ENCODE measurements at places on chromosomes 1 and 21.

- peak; percentile 97 for DNase-seq
Observed at GRCh38 chr1:234602334-234603220, 7.4 kb downstream of the IRF2BP2 start.

DNA sequence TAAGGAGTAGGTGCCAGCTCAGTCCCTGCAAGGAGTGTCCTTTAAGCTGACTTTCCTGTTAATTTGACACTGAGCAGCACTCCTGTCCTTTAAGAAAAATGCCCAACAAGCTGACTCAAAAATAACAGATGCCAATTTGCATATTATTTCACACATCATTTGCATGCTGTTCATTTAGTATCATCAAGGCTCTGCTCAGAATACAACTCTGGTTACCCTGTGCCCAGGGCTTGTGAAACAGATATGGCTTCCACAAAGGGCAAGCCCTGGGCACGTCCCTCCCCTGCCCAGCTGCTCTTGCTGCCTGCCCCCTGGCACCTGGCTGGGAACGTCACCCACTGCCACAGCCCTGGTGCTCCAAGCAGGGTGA lies 10.3 kb downstream of the KCNN3 start:
- DNase-seq, result no peak

- no peak for DNase-seq
Observed at GRCh38 chr1:223006917-223007648, 136.0 kb downstream of the TLR5 start.

DNA sequence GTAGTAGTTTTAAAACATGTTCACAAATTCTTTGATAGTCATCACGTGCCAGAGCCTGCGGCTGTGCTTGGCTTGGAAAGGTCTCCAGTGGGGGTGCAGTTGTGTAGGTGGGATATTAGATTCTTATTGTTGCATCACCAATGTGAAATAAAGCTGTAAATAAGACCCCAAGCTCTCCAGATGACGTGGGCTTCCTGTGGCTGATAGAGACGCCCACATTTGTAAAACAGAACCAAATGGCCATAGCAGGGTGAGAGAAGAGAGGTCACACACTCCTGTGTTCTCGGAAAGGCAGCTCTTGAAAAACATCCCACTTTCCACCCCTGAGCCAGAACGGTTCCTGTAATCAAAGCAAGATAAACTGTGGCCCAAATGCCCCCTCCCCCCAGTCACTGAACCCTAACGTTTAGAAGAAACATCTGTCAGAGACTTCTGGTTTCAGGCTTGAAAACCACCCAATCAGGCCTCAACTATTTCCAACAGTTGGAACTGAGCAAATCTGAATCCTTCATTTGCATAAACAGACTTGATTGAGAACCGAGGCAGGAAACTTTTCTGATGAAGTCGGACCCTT lies 6.6 kb upstream of the NTPCR start:
- peak; percentile 9 for DNase-seq

GRCh38 chr1:11174261-11174942 lies 14.8 kb upstream of the ANGPTL7 start:
- DNase-seq, result peak; percentile 30

- peak; percentile 97 for DNase-seq
Observed at GRCh38 chr21:41678924-41679318, 87.9 kb downstream of the RIPK4 start.

DNA sequence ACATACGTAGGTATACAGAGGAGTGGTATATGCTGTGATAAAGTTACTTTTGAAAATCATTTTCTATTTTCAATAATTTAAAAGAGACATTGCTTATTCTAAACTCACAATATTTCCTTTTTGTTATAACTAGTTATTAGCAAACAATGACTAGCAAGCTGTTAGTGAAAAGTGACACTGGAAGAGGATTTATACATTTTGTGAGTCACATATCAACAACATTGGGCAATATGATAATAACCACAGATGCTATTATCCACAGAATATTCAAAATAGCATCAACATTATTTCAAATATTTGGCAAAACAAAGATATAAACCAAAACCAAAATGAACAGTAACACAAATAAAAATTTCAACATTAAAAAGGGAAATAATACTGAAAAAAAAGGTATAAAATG lies 104.0 kb upstream of the HP1BP3 start:
- no peak for DNase-seq

GRCh38 chr1:94014087-94014486 lies 104.9 kb upstream of the GCLM start:
- DNase-seq, result no peak

- no peak for DNase-seq
Observed at GRCh38 chr1:10211805-10212410, 1.5 kb downstream of the KIF1B start.

DNA sequence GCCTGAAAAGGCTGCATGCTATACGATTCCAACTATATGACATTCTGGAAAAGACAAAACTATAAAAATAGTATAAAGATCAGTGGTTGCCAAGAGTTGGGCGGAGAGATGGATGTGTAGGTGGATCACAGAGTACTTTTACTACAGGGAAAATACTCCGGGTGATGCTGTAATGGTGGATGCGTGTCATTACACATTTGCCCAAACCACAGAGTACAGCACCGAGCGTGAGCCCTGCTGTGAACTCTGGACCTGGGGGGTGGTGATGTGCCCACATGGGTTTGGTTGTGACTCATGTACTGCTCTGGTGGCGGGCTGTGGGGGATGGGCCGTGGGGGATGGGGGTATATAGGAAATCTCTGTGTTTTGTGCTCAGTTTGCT lies 162.7 kb upstream of the COL6A1 start:
- DNase-seq, result peak; percentile 91

- DNase-seq, result no peak
Observed at GRCh38 chr1:147052143-147052542, 114.0 kb downstream of the NBPF12 start.

DNA sequence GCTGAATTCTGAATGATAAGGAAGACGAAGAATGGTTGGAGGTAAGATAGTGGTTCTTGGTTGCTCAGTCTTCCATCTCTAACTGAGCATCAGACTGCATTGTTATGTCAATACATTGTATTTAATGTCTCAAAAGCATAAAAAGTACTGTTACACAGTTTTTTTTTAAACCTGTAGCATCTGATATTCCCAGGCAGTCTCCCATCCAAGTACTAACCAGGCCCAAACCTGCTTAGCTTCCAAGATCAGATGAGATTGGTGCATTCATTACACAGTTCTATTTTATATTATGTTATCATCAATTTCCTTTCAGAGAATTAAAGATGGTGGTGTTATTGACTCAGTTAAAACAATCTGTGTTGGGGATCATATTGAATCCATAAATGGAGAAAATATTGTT lies 48.9 kb downstream of the GIPC2 start:
- DNase-seq, result no peak

DNA sequence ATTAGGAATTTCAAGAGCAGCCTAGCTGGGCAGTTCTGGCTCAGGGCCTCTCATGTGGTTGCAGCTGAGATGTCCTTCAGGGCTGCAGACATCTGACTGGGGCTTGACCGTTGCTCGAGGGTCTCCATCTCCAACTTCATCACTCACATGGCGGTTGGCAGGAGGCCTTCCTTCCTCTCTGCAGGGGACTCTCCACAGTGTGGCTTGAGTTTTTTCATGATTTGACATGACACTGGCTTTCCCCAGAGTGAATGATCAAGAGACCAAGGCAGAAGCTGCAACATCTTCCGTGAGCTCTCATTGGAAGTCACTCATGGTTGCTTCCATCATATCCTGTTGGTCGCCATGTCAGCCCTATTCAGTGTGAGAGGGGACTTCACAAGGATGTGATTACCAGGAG lies 74.6 kb downstream of the RUNX3 start:
- DNase-seq, result no peak

DNA sequence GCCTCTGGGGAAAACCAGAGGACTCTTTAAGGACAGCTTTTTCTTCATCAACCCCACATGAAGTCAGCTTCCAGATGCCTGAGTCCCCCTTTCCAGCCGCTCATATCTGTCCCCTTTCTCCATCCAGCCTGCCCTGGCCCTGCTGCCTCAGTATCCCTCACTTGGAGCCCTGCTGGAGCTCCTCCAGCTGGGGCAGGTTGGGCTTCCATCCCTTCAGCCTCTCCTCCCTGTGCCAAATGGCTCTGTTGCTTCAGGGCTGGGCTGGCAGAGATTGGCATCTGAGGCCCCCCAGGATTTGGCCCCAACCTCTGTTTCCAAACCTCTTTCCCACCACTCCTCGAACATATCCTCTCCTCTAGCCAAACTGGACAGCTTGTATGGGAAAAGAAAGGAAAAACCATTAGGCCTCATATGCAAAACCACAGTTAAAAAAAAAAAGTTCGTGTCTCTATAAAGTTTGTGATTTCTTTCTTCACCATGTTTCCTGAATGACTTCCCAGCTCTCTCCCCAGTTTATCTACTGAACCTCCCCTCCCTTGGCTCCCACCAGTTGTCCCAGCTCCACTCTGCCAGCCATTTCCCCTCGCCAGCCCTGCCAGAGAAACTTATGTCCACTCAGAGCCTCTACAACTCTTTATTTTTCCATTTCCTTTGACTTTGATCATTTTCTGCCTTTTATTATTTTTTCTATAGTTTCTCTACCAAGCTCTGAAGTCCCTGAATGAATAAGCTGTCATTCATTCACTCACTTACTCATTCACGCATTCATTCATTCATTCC lies 217.9 kb downstream of the FOXD2 start:
- DNase-seq, result no peak

GRCh38 chr21:41957991-41958766 lies 4.4 kb upstream of the C2CD2 start:
- DNase-seq, result peak; percentile 88

- peak; percentile 5 for DNase-seq
Observed at GRCh38 chr1:45205011-45205909, 1.1 kb downstream of the ZSWIM5 start.

- no peak for DNase-seq
Observed at GRCh38 chr1:21559788-21560567, 50.8 kb downstream of the ALPL start.

- no peak for DNase-seq
Observed at GRCh38 chr1:111209622-111210021, 9.2 kb upstream of the DENND2D start.

- DNase-seq, result no peak
Observed at GRCh38 chr1:232507571-232507970, 122.4 kb downstream of the SIPA1L2 start.

GRCh38 chr1:185693654-185694053 lies 40.5 kb upstream of the HMCN1 start:
- no peak for DNase-seq

GRCh38 chr1:60664086-60664625 lies 418.2 kb upstream of the NFIA start:
- DNase-seq, result no peak

GRCh38 chr1:44036409-44037139 lies 5.3 kb upstream of the SLC6A9 start:
- DNase-seq, result peak; percentile 68

DNA sequence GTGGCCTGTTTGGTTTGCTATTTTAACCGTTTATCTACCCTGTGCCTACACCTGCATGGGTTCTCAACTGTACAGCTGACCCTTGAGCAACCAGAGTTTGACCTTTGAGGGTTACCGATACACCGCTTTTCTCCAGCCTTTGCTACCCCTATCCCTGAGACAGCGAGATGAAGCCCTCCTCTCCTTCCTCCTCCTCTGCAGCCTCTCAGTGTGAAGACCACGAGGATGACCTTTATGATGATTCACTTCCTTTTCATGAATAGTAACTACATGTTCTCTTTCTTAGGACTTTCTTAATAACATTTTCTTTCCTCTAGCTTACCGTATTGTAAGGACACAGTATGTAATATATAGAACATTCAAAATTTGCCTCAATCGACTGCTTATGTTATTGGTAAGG lies 14.5 kb upstream of the RNF187 start:
- no peak for DNase-seq

DNA sequence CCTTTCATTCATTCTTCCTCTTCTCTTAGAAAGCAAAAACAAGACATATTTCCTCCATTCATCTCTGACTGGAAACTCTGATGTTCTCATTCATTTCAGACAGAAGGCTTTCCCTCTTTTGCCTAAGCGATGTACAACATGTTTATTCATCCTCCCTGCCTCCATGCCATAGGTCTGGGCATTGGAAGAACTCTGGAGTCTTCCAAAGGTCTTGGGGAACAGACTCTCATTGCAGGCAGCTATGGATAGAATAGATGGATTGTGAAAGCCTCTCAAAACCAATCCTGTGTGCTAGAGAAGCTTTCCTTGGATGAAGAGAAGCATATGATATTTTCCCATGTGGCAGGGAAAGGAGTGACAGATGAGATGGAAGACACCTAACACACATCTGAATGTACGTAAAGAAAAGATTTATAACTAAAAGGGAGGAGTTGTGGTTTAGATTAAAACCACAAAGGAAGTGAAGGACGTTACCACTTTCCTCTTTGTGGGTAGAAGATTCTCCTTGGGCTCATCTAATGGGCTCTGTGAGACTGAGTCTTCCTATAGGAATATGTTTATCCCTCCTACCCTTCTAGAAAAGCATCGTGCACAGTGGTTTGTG lies 38.7 kb downstream of the BCL9 start:
- DNase-seq, result peak; percentile 83

GRCh38 chr1:219083631-219084030 lies 90.0 kb upstream of the LYPLAL1 start:
- DNase-seq, result no peak

DNA sequence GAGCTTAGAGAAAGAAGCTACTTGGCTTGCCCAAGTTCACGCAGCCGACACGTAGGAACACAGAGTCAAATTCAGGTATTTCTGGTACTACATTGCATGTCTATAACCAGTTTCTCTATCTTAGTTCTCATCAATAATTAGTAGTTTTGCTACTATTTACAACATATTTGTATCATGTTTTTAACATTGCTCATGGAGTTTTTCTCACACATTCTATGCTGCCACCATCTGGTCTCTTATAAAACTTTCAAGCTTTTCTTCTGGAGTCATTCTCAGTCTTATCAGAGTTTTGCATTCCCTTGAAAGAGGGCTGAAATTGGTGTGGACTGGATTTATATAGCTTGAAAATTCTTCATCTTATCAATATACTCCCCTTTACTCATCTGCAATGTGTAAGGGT lies 118.8 kb upstream of the PALMD start:
- peak; percentile 12 for DNase-seq

DNA sequence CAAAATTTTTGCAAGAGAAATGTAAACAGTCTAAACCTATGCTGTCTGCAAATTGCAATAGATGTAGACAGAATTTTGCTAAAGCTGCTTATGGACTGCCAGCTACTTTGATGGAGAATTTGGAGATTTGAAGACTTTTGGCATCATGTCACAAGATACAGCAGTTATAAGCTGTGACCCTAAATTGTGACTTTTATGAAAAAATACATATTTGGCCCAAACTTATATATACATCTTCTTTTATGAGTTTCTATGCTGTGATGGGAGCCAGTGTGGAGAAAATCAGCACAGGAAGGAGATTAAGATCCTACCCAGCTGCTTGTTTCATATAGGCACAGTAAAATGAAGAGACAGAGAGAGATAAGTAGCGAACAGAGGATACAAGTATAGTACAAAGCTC lies 1595.4 kb downstream of the PLA2G4A start:
- no peak for DNase-seq
